ENCODE measurements at places on chromosomes 7 and 10. TPM values are rescaled to one million over a fixed set of nuclear protein-coding genes. Genes with fewer than 3 reads are reported as not detected.

DNA sequence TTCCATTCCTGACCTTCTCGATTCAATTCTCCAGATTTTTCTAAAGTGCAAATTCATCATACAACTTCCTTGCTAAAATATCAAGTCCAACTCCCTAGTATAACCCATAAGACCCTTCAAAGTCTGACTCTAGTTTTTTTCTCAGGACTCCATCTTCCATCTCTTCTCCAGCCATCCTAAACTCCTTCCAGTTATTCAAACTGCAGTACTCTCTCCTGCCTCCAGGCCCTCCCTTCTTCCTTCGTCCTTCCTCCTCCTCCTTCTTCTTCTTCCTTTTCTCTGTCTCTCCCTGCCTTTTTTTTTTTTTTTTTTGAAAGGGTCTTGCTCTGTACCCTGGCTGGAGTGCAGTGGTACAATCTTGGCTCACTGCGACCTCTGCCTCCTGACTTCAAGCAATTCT lies 111.9 kb downstream of the RELN start:
- no peak overlapping the region for H3K27ac ChIP-seq
- H3K36me3 ChIP-seq = no peaks in the 10 kb centered on the region
- no peak overlapping the region for H3K4me3 ChIP-seq
- H3K4me1 ChIP-seq = no peaks in the 10 kb centered on the region
- DNase-seq = no peak

DNA sequence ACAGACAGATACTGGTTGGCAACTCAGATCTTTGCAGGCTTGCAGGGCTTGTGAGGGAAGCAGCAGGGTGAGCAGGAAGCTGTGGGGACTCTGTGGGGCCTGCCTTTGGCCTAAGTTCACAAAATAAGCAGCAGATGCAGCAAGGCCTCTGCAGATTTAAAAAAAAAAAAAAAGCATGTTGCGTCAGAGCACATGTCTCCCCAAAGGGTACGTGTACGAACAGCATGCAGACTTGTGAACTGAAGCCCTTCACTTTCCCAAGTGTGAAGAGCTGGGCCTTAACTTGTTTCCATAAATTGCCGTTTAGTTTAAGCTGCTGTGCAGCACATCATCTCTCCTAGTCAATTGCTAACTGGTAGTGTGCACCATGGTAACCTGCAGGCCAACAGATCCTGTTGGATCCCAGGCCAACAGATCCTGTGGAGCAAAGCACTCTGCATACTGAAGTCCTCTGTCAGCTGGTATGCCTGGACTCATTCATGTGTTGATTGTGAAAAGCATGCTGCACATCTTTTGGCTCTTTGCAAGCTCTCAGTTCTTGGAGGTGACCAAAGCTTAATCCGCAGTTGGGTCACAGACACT lies 10.8 kb upstream of the XPNPEP1 start:
- H3K4me1 ChIP-seq = peaks cover 5% of the 10 kb centered on the region
- H3K27ac ChIP-seq = no peak overlapping the region
- DNase-seq = no peak
- no peaks in the 10 kb centered on the region for H3K36me3 ChIP-seq
- no peaks in the 10 kb centered on the region for H3K27me3 ChIP-seq

DNA sequence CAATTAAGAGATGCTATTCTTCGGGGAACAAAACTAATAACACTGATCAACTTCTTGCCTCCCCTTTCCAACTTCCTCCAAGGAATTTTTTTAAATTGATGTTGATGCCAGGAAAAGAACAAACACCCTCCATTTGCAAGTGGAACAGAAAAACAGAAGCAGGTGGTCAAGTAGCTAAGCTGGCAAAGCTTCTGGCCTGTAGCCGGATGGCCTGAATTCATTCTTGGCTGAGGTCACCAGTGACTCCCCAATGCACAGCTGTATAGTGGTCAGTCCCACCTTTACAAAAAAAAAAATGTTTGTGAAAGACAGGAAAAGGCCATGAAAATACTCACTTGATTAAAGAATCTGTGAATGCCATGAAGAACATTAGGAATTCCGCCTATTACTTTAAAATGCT lies 39.1 kb downstream of the DOCK4 start:
- no peaks in the 10 kb centered on the region for H3K36me3 ChIP-seq
- no peak overlapping the region for H3K4me3 ChIP-seq
- peaks cover 7% of the 10 kb centered on the region for H3K4me1 ChIP-seq
- no peak for DNase-seq

The FLNC gene
- total RNA-seq = 364 TPM

The CNPY1 gene
- not detected for total RNA-seq

The PPP1R3C gene
- total RNA-seq = 4.9 TPM
